ENCODE measurements at places on chromosomes 1 and 21.

DNA sequence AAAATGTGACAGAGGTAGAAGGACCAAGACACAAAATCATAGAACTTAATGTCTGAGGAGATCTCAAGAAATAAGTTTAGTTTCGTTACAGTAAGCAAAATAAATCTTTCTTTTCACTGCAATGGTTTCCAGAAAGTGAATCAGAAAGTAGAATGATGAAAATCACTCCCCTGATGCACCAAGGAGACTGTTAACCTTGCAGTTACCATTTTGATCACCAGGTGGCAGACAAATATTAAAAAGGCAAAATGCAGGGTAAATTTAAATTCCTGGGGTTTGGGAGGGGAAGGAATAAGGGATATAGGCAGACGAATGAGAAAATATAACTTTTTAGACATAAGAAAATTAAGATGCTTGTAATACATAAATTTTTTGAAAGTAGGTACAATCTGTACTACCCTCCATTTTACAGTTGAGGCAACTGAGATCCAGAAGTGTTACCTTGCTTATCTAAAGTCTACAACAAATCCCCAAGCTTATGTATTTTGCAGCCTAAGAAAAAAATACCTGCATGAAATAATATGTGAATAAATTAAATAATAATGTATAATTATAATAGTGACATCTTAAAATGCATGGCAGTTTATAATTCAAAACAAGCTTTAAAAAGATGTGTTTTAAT, 253.2 kb downstream of the CRB1 start:
- peak; percentile 17 for DNase-seq

DNA sequence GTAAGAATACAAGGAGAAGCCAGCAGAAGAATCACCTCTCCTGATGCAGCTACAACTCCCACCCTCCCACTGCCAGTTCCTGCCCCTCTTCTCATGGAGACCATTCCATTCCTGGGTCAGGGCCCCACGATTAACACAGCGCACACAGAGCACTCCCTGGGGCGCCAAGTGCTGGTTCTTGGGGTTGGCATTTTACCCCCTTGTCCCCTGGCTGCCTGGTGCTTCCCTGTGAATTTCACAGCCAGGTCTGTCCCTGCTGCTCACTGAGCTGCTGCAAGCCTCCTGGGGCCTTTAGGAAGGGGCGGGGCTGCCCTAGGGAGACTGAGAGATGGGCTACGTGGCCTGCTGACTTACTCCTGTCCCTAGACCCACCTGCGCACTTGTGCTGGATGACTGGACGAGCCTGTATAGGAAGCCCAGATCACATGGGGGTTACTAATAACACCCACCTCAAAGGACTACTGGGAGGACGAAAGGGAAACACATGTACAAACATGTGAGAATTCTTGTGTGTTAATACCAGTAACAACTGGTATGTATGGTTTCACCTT, 4.8 kb downstream of the ZNF672 start:
- DNase-seq, result no peak

GRCh38 chr1:209769971-209770370, 14.1 kb downstream of the TRAF3IP3 start:
- no peak for DNase-seq

DNA sequence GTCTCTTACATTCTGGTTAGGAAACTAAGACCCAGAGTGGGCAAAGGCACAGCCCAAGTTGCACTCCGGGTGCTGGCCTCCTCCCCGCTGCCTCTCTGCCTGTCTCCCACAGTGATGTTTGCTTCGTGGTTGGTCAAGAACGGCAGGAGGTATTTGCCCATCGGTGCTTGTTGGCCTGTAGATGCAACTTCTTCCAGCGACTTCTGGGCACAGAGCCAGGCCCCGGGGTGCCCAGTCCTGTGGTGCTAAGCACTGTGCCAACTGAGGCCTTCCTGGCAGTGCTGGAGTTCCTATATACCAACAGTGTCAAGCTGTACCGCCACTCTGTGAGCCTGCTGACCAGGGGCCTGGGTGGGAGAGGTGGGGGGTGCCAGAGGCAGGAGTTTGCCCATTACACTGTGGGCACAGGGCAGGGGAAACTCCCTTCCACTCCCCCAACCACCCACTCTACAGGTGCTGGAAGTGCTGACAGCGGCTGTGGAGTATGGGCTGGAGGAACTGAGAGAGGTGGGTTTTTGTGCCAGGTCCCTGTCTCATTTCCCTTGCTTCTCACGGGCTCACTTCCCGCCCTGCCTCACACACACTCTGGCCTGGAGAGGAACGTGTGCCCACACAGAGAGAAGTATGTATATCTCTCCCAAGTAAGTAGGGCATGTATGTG, 1.9 kb downstream of the BTBD19 start:
- DNase-seq, result no peak

DNA sequence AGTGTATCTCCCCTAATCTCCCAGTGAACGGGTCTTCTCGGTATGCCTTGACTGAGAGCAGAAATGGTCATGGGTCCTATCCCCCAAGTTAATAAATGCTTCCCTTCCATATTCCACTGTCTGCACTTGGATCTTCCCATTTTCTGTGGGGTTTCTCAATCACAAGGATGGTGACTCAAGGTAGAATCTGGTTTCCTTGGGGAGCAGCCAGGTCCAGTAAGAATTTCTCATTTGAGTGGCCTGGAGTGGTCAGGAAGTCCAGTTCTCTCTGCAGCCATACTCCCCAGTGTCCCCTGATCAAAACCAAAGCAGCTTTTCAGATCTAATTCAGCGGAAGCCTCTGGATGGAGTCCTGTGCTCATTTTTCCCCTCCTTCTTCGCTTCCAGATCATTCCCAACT, 14.8 kb upstream of the SLC27A3 start:
- DNase-seq, result no peak

DNA sequence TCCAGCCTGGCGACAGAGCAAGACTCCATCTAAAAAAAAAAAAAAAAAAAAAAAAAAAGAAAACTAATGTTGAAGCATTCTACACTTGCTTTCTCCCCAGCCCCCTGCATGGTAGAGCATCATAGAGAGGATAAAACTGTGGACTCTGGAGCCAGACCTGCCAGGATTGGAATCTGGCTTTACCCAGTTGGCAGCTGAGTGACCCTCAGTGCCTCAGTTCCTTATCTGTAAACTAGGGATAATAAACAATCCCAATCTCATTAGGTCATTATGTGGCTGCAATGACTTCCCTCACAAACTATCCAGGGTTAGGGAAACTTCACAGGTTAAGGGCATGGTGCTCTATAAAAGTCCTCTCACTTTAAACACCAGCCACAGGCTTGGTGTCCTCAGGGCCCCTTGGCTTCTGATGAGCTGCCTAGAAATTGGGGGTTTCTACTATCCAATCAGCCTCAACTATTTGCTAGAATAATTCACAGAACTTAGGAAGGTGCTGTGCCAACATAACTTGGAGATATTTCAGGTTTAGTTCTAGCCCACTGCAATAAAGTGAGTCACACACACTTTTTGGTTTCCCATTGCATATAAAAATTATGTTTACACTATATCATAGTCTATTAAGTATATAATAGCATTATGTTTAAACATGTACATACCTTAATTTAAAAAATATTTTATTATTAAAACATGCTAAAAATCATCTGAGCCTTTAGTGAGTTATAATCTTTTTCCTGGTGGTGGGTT, 180.5 kb upstream of the B3GALT2 start:
- DNase-seq, result no peak

- DNase-seq, result no peak
Measured at GRCh38 chr1:162367073-162367472, 9.6 kb downstream of the SPATA46 start.

- no peak for DNase-seq
Measured at GRCh38 chr1:45542591-45542990, 8.0 kb upstream of the AKR1A1 start.

GRCh38 chr1:212903664-212904063, 45.6 kb downstream of the FLVCR1 start:
- DNase-seq, result no peak

GRCh38 chr1:220824031-220824989, 37.6 kb downstream of the MTARC1 start:
- DNase-seq, result no peak

DNA sequence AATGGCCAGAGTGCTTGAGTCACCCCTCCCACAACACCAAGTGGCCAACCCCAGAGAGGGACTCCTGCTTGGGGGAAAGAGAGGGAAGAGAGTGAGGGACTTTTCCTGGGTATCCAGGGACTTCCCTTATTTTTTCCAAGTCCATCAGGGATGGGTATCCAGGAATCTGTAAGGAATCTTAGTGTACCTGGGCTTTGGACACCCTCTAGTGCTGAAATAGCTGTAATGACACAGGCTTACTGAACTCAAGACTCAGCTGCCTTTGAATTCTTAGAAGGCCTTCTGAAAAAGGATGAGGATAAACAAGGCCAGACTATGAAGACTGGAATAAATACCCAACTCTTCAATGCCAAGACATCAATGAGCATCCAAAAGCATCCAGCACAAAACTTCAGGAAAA, 12.0 kb downstream of the TSHB start:
- DNase-seq, result no peak

DNA sequence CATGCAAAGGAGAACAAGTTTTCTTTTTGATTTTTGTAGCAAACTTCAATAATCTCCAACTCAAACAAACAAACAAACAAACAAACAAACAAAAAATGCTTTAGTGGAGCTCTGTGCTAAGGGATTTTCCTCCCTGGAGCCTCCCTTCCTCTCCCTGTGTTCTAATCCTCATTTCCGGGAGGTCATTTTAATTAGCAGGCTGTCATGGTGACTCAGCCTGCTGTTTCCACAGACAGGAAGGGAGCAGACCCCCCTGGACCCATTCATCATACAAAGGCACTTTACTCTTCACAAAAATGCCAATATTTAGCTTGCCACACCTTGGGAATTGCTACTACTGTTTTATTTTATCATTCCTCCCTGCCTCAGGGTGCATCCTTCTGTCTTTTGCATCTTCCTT, 61.0 kb upstream of the SPATA6 start:
- peak; percentile 35 for DNase-seq

DNA sequence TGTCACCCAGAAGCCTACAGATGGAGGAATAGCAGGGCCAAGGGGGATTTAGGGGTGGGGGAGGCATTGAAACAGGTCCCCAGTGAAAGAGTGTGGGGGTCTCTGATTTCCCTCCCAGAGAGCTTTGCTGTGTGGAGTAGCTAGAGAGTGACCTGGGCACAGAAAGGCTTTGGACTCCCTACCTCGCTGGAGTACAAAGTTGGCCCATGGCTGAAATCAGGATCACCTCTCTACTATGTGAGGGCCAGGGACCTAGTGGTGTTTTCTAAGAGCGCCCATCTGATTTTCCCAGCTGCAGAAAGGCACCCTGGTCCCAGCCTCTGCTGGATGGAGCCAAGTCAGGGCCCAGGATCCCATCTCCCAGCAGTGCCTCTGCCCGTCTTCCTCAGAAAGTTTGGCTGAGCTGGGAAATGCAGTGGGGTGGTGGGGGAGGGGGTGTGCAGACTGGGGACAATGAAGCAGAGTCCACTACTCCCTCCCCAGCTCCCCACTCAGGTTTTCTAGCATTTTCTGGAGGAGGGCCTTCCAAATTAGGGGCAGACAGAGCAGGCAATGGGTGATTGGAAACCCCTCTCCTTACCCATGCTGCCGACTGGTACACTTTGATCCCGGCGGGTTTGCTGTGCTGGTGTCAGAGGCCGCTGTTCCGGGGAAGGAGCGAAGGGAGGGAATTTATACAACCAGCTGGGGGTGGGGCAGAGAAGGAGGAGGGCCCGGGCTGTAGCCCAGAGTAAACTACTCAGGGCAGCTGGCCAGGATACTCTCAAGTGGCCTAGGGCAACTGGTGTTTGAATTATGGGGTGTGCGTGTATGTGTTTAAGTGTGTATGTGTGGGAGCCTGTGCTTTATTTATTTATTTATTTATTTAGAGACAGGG, at the start of gene SELENBP1:
Gene SELENBP1 (minus strand): TSS at position 648 of the 877 bp plus-strand sequence. CDS start 64 bp downstream, at position 584.
- DNase-seq, result peak; percentile 92

DNA sequence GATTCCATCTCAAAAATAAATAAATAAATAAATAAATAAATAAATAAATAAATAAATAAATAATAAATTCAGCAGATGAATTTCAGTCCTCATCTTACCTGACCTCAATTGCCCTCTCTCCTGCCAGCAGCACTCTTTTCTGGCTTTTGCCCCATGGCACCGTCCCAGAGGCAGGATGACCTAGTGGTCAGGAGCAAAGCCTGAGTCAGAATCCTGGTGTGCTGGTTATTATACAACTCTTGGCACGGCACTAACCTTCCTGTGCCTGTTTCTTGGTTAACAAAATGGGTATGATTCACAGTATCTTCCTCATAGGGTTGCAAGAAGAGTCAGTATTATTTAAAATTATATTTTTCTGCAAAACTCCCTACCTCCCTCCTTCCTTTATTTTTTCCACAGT, 43.0 kb downstream of the NKAIN1 start:
- no peak for DNase-seq

DNA sequence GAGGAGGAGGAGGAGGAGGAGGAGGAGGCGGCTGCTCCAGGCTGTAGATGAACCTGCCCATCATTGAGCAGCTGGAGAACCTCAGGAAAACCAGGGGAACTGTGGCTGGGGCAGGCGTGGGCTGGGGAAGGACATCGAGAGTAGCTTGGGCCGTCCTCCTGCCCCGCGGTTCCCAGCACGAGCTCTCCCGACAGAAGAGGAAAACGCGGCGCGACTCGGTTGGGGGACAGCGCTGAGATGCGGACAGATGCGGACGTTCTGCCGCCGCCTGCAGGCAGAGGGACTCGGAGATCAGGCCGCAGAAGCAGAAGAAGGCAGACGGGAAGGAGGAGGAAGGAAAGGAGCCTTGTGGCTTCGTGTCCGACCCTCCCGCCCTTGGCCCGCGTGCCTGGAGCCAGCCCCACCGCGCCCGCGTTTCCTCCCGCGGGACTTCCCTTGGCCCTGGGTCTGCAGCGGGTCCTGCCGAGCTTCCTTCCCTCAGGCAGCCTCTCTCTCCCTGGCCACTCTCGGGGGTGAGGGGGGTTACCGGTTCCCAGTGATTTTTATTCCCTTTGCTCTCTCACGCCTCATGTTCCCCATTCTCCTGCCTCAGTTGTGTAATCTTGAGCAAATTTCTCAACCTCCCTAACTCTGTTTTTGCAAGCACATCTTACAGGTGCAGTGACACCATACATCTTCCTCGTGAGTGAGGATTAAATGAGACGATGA, 1.7 kb upstream of the TNFRSF9 start:
- no peak for DNase-seq

- peak; percentile 92 for DNase-seq
Measured at GRCh38 chr1:167524651-167525050, 6.3 kb upstream of the CD247 start.

- no peak for DNase-seq
Measured at GRCh38 chr1:1599935-1600860, at the start of gene FNDC10. FNDC10 (minus strand) TSS chr1:1600135; CDS start chr1:1600015, 120 bp downstream.

DNA sequence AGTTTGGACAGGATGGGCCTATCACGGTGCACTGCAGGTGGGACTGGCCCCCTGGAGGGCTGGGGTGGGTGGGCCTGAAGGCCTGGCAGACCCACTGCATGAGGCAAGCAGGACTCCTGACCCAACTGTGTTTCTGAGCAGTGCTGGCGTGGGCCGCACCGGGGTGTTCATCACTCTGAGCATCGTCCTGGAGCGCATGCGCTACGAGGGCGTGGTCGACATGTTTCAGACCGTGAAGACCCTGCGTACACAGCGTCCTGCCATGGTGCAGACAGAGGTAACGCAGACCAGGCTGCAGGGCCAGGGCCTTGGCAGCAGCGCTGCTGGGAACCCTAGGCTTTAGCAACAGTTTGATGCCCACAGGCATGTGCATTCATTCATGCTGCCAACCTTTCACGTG, 29.0 kb upstream of the KDM4A start:
- DNase-seq, result no peak
